DMS79 (cell line): ENCODE measurements at places on chromosomes 6 and 20.

- DNase-seq: no peak
These were observed 7.7 kb downstream of the ZNFX1 start for GRCh38 chr20:49270177-49270576.

DNA sequence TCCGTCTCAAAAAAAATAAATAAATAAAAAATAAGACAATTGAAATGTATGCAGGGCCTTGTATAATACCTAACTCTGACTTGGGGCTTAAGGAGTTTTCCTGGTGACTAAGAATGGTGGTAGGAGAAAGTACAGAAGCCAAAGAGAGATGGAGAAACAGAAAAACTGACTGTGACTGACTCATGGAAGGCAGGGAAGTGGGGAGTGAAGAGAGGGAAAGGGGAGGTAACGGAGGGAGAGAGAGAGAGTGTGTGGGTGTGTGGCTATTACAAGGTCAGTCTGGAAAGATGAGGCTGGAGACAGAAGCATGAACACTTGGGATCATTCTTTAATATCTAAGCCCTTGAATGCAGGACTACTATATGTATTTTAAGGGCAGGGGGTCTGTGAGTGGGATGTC lies 38.5 kb downstream of the SNRNP48 start:
- DNase-seq: no peak

GRCh38 chr6:108897371-108897770 lies 49.1 kb downstream of the ARMC2 start:
- DNase-seq: peak; percentile 54

- DNase-seq: no peak
These were observed 310.6 kb upstream of the MANEA start for GRCh38 chr6:95266537-95267258.

GRCh38 chr6:144316862-144317195 lies 31.7 kb downstream of the UTRN start:
- DNase-seq: no peak

- DNase-seq: no peak
These were observed 1224.0 kb upstream of the ADGRB3 start for GRCh38 chr6:67411036-67411435.

DNA sequence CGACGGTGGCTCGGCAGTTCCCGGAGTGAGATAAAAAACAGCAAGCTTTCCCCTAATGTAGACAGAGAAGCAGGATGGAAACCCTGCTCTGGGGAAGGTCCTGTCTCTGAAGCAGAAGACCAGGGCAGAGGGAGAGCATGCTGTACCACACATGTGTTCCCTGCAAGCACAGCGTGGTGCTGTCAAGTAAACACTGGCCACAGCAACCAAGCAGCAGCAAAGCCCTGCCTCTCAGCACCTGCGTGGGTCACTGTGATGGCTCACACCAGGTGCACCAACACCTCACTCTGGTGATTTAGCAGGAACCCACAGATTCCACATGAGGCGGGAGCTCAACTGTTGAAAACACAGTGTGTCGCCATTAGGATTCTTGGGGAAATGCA lies 65.2 kb upstream of the TXNDC5 start:
- DNase-seq: no peak

DNA sequence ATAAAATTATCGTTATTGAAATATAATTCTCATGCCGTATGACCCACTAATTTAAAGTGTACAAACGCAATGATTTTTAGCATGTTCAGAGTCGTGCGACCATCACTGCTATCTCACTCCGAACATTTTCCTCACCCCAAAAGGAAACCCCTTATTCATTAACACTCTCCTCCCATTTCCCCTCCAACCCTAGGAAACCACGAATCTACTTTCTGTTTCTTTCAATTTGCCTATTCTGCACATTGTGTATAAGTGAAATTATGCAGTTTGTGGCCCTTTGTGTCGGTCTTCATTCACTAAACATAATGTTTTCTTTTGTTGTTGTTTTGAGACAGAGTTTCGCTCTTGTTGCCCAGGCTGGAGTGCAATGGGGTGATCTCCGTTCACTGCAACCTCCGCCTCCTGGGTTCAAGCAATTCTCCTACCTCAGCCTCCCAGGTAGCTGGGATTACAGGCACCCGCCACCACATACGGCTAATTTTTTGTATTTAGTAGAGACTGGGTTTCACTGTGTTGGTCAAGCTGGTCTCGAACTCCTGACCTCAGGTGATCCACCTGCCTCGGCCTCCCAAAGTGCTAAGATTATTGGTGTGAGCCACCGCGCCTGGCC lies 99.7 kb upstream of the ZNF217 start:
- DNase-seq: no peak

GRCh38 chr20:33719277-33719988 lies 677 bp downstream of the PXMP4 start:
- DNase-seq: no peak

GRCh38 chr20:31355981-31356380 lies 12.4 kb upstream of the DEFB118 start:
- DNase-seq: no peak

DNA sequence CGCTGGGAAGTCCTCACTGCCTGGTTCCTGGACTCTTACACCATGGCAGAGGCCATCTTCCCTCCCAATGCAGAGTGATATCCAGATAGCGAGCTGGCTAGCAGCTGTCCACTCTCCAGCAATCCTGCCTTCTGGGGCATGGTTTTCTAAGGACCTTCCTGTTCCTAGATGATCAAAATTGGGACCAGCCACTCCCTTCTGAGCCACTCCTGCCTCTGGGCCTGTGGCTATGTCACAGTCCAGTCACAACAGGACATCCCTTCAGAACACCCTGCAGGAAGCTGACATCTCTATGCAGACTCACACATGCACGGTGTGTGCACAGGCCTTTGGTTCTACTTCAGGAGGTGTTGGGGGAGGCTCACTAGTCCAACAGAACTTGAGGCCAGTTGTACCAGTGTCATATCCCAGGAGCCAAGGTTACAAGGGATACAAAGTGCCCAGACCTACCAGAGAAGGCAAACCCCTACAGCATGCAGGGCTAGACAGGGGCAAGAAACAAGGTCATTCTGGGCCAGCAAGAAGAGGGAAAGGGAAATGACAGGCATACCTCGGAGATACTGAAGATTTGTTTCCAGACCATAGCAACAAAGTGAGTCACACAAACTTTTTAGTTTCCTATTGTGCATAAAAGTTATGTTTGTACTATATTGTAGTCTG lies 2.7 kb upstream of the MCCD1 start:
- DNase-seq: no peak

- no peak for DNase-seq
These were observed 57.4 kb downstream of the ARHGAP40 start for GRCh38 chr20:38658879-38659596.

GRCh38 chr6:133741375-133741861 lies 147.5 kb upstream of the TCF21 start:
- no peak for DNase-seq

DNA sequence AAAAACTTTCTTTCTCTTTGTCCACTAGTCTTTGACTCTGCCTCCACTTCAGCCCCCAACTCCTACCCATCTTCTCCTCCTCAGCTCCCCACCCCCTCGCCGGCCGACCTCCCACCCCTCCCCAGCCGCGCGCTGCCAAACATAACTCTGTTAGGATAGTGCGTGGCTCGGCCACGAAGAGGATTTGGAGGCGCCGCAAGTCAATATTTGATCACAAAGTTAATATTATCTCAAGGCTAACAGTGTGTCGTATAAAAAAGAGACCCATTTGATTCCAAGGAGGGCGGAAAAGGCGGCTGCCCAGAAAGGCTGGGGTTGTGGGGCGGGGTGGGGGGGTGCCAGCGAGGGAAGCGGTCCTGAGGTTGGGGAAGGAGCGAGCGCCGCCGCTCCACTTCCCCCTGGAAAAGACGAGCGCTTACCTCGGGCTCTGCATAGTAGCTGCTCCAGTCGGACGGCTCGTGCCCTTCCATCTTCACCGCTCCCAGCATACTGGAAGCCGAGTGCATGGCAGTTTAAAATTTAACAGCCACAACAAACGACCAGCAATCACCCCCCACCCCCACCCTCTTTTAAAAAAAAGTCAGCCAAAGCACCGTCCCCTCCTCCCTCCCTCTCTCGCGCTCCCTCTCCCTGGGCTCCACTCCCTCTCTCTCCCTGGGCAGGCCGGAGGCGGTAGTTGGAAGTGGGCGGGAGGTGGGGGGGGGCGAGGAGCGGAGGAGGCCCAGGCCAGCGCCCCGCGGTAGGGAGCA lies 425 bp downstream of the FOXA2 start:
- DNase-seq: no peak

GRCh38 chr6:146915671-146916127 lies 288.5 kb upstream of the STXBP5 start:
- DNase-seq: no peak

DNA sequence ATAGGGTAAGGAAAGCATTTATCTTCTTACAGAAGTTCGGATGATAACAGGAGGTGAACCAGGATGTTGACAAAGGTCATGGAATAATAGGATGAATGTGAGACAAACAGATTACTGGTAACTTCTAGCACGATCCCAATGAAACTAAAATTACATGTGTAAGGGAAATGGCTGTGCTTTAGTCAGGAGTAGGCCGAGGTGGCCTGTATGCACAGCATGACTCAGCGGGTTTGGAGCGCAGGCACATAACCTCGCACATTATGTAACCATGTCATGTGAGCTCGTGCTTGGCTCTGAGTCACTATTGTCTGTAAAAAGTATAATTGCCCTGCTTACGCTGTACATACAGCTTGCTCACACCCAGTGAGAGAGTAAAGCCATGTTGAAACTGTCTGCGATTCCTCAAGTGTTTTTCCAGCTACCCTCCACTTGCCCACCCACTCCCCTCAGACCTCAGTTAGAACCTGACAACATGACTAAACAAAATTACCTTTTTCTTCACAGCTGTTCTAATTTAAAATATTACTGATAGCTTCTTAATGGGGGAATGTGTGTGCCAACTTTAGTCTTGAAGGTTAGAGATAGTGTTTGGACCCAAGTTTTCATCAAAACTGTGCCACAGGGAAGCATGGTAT lies 8.2 kb downstream of the CYB5R4 start:
- no peak for DNase-seq

DNA sequence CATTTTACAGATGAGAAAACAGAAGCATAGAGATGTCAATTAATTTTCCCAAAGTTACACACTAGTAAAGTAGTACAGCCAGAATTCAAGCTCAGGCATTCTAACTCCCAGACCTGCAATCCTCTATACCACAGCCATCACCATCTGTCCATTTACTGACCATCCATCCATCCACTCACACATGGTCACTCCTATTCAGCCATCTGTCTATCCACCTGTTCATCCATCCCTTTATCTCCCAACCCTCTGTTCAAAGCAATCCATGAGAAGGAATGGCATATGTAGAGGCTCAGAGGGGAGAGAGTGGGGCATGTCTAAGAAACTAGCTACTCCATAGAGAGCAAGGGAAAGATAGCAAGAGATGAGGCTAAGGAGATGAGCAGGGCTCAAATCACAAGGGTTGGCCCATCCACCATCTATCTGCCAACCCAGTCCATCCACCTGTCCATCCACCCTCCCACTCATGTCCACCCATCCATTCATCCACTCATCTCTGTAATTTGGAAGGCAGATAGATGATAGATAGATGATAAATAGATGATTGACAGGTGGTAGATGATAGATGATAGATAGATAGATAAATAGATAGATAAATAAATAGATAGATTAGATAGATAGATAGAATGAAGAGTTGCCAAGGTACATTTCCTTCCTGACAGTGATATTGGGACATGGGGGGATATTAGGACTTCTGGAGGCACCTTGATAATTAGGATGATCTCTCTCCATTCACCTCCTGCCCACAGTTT lies 12.2 kb upstream of the C6orf132 start:
- no peak for DNase-seq

DNA sequence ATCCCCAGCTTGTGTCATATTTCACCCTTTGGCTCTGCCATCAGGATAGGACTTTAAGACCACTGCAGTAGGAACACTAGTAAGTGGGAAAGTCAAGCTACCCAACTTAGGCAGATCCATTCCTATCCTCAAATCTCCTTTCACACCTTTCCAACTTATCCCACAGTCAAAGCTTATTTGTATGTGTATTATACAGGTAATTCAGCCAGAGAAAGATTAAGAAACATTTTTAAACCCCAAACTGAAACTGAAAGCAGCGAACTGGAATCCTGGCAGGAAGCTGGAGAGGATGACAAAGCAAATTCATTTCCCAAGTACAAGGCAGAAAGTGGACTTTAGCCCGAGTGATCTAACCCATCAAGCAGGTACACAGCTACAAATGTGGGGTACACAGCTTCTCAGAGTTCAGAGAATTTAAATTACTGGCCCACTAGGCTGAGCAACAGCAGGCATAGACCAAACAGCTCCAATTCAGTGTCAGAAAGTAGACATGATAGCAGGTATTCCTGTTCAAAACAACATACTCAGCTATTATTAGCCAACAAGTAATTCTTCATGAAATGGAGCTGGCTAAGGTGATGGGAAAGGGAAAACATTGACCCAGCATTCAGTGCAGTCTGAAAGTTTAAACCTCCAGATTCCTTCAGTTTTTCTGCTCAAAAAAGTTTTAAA lies 39.1 kb downstream of the ILRUN start:
- DNase-seq: peak; percentile 66

- DNase-seq: no peak
These were observed 41.3 kb downstream of the SPDEF start for GRCh38 chr6:34514593-34515472.

- peak; percentile 50 for DNase-seq
These were observed 2.6 kb downstream of the EPHA7 start for GRCh38 chr6:93416571-93417420.

DNA sequence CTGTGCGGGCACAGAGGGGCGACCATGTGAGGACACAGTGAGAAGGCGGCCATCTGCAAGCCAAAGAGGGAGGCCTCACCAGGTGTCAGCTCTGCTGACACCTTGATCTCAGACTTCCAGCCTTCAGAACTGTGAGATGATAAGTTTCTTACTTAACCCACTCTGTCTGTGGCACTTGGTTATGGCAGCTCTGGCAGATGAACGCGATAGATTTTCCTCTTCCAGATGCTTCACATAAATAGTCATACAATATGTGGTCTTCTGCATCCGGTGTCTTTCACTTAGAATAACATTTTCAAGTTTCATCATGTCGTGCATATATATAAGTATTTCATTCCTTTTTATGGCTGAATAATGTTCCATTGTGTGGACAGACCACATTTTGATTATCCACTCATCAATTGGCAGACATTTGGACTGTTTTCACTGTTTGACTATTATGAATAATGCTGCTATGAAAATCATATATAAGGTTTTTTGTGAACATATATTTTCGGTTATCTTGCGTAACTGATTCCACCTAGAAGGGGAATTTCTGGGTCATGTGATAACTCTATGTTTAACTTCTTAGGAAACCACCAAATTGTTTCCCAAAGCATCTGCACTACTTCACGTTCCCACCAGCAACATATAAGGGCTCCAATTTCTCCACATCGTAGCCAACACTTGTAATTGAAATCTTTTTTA lies 30.2 kb downstream of the PRR18 start:
- no peak for DNase-seq

DNA sequence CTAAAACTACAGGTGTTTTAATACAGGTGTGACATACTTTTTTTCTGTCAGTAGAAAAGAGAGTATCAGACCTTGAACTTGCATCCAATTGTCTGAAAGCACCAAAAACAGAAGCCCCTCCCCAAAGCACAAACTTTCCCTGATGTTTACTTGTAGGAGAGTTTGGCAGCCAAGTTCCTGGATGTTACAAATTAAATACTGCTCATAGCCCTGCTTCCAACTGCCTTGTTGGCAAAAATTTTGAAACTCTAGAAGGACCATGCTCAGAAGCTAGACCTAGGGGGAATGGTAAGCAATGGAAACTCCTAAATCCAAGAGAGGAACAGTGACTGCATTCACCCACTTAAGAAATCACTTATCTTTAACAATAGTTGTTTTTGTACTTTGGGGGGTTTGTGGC lies 17.0 kb upstream of the ARG1 start:
- DNase-seq: no peak
